Activated gamma-delta T cell (primary cell): ENCODE measurements at places on chromosomes 3 and 15.

- no peak for DNase-seq
Measured at GRCh38 chr15:96497951-96498350, 167.5 kb downstream of the NR2F2 start.

GRCh38 chr3:189822726-189823125, 191.5 kb downstream of the TP63 start:
- DNase-seq, result no peak

GRCh38 chr3:64530434-64531049, 157.3 kb downstream of the ADAMTS9 start:
- DNase-seq, result no peak

GRCh38 chr15:92647467-92648163, 8.0 kb downstream of the FAM174B start:
- DNase-seq, result no peak

DNA sequence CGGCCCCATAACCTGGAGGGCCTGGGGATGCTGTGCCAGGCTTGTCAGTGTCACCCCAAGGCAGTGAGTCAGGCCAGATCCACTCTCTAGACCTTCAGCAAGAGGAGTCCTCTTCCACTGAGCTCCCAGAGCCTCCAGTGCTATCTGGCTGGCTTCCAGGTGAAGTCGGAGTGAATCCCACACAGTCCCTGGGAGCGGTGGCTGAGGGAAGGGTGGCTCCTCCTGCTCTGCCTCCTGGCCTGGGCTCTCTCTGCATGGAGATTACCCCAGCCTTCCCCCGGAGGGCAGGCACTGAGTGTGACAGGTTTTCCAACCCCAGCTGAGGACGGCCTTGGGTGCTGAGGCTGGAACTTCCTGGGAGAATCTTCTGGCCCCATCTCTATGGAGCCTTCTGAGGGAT, 82.7 kb downstream of the EPHB1 start:
- no peak for DNase-seq

DNA sequence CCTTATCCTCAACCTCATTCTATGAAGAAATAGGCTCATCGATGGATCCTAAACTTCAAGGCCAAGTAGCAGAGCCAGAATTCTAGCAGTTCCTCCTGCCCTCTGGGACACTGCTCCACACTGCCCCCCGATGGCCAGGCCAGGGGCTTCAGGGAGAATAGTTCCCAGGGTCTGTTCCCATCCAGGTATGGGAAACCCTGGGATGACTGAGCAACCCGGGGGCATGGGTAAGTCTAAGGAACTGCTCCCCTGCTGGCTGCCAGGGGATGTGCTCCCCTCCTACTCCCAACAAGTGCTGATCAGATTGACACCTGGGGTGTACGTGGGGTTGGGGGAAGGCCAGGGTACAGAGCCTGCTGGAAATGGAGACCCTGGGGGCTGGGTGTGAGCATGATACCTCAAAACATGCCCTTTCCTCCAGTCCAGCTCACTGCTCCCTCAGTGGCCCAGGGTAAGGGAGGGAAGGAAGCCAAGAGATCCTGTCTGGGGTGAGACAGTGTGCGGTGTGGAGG, 7.6 kb downstream of the ULK3 start:
- DNase-seq, result no peak

- no peak for DNase-seq
Measured at GRCh38 chr3:52088445-52089367, 32.3 kb upstream of the DUSP7 start.

- no peak for DNase-seq
Measured at GRCh38 chr15:92629276-92629974, 26.1 kb downstream of the FAM174B start.

DNA sequence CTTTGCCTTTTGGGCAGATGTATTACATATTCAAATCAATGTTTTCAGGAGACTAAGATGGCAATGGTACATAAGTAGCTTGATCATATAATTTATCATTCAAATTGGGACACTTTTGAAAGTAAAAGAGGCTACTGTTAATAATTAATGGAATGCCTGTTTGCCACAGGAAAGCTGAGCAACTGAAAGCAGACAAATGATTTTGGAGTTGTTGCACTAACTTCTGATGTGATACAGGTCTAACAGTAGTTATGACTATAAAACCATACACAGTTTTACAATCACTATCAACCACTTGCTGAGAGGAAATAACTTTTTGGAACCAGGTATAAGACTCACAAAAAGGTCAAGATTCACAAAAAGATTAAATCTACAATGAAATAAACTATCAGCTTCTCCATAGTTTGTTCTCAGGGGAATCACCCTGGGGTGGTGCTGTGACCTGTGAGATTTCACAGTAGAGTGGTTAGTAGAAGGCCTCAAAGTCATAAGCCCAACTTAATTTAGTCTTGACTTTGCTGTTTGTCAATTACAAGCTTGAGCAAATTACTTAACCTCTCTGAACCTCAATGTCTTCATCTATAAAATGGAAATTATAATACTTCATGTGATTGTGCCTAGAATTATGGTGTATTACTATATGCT, 42.7 kb downstream of the HHLA2 start:
- DNase-seq, result no peak

DNA sequence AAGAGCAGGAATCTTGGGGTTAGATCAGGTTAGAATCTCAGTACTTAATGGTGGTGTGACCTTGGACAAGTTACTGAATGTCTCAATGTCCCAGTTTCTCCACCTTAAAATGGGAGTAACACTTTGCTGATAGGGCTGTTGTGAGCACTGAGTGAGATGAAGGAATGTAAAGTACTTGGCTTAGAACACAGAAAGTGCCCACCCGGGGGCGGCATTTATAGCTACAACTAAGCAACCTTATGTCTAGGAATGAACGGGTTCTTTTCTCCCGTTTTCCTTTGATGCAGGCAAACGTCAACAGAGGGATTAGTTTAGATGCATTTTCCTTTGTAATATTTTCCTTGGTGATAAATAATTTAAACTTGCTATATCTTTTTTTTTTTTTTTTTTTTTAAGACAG, 176.6 kb downstream of the USP13 start:
- DNase-seq, result no peak

DNA sequence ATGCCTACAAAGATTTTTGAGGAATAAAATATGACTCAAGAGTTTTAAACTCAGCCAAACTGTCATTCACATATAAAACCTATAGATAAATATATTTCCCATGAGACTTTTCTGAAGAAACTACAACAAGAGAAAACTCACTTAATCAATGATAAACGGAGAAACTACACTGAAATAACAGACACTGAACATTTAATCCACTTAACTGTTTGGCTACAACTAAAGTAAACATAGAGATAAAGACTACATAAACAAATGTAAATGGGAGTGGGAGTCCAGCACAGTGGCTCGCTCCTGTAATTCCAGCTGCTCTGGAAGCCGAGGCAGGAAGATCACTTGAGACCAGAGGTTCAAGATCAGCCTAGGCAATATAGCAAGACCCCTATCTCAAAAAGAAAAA, 79.2 kb downstream of the MEX3B start:
- no peak for DNase-seq

GRCh38 chr15:57152666-57153539, 223.4 kb upstream of the CGNL1 start:
- DNase-seq, result no peak

- no peak for DNase-seq
Measured at GRCh38 chr15:33587773-33588172, 277.0 kb downstream of the RYR3 start.

GRCh38 chr3:15263120-15263519, 57.1 kb downstream of the CAPN7 start:
- no peak for DNase-seq

DNA sequence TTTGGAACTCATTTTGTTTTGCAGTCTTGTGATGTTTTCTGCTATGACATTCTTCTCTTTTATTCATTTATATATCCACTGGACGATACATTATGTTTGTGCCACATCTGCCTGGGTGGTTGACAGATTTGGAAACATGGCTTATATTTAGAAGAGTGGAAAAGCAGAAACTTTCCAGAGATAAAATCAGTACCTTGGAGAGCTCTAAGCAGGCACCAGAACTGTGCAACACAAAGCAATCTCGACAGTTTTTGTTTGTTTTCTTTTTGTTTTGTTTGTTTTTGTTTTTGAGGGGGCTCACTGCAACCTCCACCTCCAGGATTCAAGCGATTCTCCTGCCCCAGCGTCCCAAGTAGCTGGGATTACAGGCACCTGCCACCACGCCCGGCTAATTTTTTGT, 45.5 kb downstream of the SYN2 start:
- DNase-seq, result no peak

GRCh38 chr3:60313951-60314461, 937.2 kb downstream of the FHIT start:
- DNase-seq, result no peak

DNA sequence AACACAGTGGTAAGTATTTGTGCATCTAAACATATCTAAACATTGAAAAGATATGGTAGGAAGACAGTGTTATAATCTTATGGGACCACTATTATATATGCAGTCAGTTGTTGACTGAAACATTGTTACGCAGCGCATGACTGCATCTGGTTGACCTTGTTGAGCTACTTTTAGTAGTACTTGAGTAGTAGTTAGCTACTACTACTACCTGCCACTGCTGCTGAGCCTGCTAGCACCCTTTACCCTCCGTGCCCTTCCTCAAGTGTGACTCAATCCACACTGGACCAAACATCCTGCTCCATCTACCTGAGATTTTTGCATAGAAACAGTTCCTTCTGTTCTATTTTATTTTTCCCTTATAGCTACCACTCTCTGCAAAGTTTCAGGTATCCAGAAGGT, 123.6 kb upstream of the STRIT1 start:
- DNase-seq, result no peak

DNA sequence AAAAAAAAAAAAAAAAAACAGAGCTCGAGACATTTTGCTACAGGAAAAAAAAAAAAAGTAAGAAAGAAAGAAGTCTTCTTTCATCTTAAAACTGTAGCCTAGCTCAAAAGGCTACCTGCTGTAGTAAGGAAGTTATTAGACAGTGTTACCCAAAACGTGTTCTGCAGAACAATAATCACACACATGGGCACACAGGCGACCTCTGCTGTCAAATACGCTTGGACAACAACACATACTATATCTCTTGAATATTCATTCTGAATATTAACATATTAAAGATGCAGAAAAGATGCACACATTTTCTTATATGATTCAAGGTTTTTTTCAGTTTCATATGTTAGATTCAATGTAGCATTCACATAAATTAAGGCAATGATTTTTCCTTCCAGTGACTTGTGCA, 215.8 kb downstream of the ROBO1 start:
- no peak for DNase-seq

DNA sequence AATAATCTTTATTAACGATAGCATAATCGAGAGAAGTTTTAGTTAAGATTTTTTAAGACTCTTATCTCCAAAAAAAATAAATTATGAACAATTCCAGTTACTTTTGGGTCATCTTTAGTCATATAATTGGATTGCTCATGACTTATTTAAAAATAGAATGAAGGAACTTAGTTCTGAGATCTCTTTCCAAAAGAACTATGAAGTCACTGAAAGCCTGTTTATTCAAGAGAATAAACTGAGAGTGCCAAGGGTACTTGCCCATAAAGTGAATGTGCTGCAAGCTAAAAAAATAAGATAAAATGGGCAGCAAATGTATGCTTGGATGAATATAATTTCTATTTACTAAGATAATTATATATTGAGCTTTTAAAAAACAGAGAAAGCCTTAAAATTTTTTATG, 176.5 kb upstream of the PLSCR5 start:
- DNase-seq, result no peak

DNA sequence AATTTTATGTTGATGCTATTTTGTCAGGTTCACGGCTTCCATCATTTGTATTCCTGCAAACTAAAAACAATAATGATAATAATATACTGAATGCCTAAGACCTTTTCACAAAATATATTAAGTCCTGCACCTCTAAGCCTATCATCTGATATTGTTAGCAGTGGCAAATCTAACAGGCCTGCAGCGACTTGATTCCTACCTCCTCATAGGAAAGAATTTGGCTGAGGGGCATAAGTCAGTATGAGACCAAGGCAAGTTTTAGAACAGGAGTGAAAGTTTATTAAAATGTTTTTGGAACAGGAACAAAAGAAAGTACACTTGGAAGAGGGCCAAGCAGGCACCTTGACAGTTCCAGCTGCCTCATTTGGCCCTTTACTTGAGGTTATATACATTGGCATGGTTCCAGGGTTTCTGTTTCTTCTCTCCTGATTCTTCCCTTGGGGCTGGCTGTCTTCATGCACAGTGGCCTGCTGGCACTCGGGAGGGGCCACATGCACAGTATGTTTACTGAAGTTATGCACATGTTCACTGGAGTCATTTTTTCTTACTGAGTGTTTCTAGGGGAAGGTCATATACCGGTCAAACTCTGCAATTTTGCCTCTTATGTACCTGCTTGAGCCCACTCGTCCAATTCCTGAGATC, 418.1 kb downstream of the EPHA6 start:
- DNase-seq, result no peak

- DNase-seq, result no peak
Measured at GRCh38 chr3:126060613-126061145, 23.2 kb downstream of the SLC41A3 start.

- no peak for DNase-seq
Measured at GRCh38 chr15:73436613-73437012, 6.4 kb upstream of the REC114 start.

- DNase-seq, result no peak
Measured at GRCh38 chr3:194982472-194982871, 288.5 kb downstream of the XXYLT1 start.

- DNase-seq, result no peak
Measured at GRCh38 chr3:169354774-169355501, 308.6 kb downstream of the MECOM start.

DNA sequence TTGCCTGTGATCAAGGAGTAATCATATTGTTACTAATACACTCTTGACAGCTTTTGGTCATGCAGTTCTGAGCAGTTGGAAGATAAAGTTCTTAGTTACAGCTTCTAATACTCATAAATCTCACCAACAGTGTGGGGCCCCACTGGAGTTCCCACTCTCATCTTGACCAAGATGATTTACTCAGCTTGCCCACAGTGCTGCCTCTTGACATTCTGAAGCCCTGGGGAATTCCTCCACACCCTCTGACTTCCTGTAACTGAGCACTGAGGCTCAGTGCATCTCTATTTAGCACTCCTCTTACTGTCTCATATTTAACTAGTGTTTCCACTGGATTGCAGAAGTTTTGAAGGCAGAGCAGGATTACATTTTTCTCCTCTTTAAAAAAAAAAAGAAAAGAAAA, 1.9 kb upstream of the ARL6IP5 start:
- no peak for DNase-seq

GRCh38 chr3:70982700-70983140, 600.8 kb downstream of the FOXP1 start:
- DNase-seq, result no peak

DNA sequence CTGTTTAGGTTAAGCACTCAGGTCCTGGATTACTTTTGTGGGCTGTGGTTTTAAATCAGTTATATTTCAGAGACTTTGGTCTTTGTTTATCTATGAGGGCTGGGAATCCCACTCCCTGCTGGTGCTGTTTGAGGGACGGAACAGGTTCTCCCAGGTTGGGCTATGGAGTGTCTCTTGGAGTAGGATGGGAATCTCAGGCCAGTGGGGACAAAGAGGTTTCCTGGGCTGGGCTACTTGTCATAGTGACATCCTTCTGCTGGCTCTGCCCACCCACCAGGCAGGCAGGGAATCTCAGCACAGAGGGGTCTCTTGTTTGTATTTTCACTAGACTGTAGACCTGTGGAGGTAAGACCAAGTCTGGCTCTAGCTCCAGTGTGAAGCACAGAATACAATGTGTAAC, 47.2 kb upstream of the UBE3A start:
- DNase-seq, result no peak
